ENCODE measurements at places on chromosomes 6 and 20.

DNA sequence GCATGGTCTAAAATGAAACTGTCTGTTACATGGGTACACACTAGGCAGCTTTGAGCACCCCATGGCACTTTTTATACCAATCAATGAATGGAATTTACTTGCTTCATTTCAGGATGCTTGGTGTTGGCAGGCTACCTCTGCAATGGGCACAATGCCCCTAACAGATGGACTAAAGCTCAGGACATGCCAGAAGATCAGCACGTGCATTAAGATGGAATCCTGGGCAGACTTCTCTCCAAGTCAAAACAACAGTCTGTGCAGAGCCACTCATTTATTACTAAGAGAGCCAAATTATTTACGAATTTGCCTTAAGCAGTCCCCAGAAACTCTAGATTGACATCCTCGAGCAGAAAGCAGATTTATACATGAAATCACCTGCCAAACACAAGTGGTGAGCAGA is 55.8 kb upstream of the SCML4 start:
- DNase-seq: no peak

DNA sequence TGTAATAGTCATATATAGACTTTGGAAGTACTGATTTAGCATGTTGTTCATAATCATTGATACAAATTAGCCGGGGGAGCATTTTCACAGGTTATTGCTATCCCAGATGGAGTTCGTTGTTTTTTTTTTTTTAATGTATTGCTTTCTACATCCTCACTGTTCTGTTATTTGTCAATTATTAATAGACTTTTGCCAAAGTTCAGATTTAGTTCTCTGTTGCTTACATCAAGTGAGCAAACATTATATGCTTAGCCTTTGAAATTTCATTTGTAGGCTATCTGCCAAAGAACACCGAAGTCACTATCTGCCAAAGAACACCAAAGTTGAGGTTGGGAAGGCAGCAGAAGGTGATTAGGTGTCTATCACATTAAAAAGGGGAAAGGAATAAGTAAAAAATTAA is at the start of gene HAO1:
Gene HAO1 (minus strand): TSS at position 118 of the 400 bp plus-strand sequence. CDS start 36 bp downstream, at position 82.
- no peak for DNase-seq

DNA sequence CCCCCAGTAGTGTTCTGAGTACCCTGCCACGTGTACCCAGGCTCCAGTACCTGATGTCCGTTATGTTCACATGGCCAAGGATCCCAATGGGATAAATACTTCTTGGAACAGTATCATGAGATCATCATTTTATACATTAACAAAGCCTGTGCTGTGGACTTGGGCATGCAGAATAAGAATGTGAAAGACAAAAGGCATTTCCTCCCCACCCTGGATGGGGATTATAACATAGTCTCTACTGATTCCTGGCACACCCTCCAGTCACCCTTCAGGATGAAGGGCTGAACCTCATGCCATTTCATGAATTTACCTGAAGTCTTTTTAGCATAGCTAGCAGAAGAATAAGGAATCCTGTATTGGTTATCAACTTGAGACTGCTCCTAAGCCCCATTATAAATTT is 2.8 kb downstream of the TNFRSF21 start:
- peak; percentile 50 for DNase-seq

GRCh38 chr6:36912586-36912985 is 26.8 kb downstream of the C6orf89 start:
- peak; percentile 24 for DNase-seq

GRCh38 chr6:54874349-54875048 is 27.9 kb downstream of the FAM83B start:
- DNase-seq: peak; percentile 49
